ENCODE measurements at places on chromosomes 1 and 21.
A peak's percentile ranks its signal among the peaks of the same experiment; 100 is the strongest.

- peak; percentile 42 for DNase-seq
Measured at GRCh38 chr1:41003640-41004220, 17.8 kb downstream of the SLFNL1 start.

DNA sequence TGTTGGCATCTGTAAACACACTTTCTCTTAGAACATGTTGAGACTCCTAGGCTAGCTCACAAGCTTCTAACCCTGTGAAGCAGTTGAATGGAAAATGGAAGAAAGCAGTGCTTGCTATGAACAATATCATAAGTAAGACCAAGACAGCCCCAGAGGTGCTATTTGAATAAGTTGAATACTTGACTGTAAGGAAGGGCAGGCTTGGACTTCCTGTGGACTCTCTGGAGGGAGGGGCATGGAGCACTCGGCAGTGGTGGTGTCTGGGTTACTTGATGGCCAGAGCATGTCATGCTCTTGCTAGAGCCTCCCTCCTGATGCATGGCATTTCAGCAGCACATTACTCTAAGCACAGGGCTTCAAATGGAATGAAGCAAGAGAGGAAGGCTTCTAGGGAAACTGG is 60.0 kb downstream of the MRPS6 start:
- DNase-seq: no peak

DNA sequence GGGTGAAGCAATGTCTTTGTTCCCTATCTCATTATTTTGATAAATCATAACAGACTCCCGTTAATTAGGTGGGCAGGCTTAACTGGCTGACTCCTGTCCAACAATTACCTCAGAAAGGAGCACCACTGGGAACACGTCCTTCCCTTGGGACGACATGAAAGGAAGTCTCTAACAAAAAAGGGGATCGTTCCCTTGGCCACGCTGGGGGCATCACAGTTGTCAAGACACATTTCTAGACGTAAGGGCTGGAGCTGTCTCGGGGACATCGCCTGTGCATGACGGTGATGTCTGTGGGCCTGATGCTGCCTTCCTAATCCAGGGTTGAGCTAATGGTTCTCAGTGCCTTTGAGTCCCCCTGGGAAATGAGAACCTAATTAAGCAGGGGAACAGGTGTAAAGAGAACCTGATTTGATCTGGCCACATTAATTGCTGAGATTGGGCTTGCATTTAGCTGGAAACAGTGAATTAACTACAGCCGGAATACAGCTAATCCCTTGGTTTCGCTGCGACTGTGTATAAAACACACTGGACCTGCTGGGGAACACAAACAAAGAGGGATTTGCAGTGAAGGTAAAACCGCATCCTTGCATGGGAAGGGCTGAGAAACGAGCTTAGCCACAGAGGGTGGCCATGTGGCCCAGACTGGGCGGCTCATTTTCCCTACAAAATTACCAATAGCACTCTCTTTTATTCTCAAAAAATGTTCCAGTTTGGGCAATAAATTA is 111.8 kb downstream of the MRPS6 start:
- no peak for DNase-seq

- DNase-seq: no peak
Measured at GRCh38 chr1:18336801-18337200, 143.9 kb upstream of the KLHDC7A start.

- no peak for DNase-seq
Measured at GRCh38 chr1:224542783-224543440, 73.2 kb upstream of the CNIH3 start.

DNA sequence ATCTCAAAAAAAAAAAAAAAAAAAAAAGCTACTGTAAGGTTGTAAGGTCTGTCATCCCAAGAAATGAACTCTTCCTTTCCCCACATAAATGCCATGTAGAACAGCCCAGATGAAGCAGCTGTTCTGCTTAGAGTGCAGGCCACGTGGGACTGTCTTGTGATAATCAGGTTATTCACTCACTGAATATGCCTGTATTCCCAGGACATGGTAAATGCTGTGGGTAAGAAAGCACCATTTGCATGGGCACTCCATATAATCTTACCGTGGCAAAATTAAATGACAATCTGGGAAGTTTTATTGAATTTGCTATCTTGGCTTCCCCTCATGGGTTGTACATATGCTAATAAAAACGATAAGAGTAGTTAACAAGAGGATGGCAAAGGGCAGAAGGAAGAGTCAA is 13.8 kb downstream of the RGS5 start:
- DNase-seq: no peak
